ENCODE measurements at places on chromosomes 12 and 14.

DNA sequence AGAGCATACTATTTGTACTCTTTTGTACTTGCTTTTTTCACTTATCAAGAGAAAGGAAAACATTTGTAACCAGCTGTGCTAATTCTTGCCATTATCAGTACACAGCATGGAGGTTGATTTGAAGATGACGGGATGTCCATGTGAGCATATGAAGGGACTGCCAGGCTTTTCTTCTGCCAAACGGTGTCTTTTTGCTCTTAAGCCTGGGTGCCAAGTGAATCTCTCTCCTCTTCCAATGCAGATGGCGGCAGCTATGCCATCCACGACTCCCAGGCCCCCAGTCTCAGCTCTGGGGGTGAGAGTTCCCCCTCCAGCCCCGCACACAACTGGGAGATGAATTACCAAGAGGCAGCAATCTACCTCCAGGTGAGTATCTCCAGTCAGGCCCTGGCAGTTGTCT is 38.9 kb downstream of the TPCN1 start:
- DNase-seq: no peak

- no peak for DNase-seq
Measured at GRCh38 chr12:26854031-26854390, 21.0 kb upstream of the ITPR2 start.

- DNase-seq: no peak
Measured at GRCh38 chr14:35975814-35976213, 149.7 kb downstream of the BRMS1L start.

GRCh38 chr12:119528241-119528640 is 65.3 kb upstream of the TMEM233 start:
- no peak for DNase-seq

DNA sequence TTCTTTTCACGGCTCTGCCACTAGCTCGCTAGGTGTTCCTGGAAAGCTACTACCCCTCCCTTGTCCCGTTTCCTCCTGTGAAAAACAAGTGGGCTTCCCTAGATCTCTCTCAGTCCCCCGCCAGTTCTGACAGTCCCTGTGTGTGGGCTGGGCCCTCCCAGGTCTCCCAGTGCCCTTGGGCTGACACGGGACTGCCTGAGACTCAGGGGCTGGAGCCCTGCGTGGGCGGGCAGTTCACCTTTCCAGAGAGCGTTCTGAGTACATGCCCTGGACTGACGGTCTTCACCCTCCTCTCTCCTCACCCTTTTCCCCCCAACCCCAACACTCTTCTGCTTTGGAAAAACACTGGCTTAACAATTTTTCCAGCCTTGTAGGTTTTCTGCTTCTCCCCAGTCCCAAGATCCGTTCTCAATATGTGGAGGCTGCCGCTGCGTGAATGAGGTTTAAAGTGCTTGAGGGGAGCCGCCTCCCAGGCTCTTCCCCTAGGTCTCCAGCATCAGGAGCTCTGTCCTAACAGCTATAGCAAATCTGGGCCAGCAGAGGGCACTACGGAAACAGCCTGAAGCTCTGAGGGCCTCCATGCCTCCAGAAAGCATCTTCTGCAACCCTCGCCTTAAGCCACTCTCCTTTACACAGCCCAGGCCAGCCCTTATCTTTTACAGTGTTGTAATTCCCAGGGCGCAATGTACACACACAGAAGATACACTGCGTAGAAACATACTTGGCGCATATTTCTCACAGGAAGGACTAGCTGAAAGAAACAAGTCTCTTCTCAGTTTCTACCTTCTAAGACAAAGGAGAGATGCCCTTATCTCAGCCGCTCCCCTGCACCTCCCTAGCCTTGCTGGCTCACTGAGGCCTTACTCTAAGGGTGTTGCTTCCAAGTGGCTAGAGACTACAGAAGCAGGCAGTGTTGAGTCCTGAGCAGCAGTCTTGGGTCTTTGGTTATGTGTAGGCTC is 10.4 kb upstream of the DCD start:
- peak; percentile 14 for DNase-seq

DNA sequence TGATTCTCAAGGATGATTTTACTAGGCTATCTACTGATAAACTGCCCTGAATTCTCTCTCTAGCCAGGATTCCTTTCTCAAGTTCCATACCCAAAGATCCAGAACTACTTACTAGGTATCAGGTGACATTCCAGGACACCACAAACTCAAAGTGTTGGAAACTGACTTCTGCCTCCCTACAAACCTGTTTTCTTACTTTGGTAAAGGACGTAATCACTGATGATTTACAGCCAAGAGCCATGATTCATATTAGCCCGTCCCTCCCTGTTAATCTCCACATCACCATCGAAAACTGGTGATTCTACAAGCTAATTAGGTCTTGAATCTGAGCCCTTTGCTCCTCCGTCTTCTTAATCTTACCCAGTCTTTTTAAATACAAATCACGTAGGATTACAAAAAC is 1.0 kb upstream of the ATG14 start:
- no peak for DNase-seq

DNA sequence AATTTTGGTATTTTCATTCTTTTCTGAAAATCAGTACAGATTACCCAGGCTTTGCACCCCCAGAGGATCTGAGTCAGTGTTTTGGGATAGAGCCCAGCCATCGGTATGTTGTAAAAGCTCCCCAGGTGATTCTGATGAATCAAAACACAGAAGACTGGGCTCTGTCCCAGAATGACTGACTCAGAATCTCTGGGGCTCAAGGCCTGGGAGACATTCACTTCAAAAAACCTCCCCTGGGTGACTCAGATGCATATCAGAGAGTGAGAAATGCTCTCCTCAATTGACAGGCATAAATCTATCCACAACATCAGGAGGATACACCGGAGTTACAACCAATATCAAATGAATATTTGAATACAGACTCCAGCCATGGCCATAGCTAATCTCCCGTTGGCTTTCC is 32.6 kb downstream of the SLC35F4 start:
- no peak for DNase-seq

GRCh38 chr12:11654338-11654737 is 4.9 kb downstream of the ETV6 start:
- no peak for DNase-seq

GRCh38 chr12:6088921-6089747 is 35.3 kb downstream of the VWF start:
- no peak for DNase-seq

DNA sequence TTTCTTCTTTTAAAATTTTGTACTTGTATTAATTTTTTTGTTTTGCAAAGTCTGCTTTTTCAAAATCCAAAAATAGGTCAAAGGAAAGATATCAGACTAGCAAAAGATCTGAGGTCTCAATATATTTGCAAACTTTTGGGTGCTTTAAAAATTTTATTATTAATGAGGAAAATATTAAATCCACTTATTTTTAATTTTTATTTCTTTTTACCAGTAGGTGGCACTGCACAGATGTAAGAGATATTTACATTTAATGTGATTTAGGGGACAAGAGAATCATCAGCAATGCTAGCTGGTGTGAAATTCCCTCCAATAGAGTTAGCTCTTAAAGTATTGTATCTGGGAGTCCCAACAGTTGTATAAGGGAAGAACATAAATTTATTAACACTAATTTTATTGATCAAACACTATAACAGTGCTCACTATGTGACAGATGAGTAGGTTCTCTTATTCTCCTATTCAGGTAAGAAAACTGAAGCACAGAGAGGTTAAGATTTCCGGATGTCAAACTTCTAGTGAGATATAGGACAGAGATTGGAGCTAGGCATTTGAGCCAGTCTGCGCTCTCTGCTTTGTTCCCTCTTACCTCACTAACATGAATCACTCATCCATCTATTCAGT is 30.5 kb downstream of the ALX1 start:
- DNase-seq: no peak

GRCh38 chr12:8948701-8949341 is 624 bp downstream of the M6PR start:
- DNase-seq: no peak

- no peak for DNase-seq
Measured at GRCh38 chr14:54377501-54377900, 19.3 kb upstream of the CDKN3 start.

DNA sequence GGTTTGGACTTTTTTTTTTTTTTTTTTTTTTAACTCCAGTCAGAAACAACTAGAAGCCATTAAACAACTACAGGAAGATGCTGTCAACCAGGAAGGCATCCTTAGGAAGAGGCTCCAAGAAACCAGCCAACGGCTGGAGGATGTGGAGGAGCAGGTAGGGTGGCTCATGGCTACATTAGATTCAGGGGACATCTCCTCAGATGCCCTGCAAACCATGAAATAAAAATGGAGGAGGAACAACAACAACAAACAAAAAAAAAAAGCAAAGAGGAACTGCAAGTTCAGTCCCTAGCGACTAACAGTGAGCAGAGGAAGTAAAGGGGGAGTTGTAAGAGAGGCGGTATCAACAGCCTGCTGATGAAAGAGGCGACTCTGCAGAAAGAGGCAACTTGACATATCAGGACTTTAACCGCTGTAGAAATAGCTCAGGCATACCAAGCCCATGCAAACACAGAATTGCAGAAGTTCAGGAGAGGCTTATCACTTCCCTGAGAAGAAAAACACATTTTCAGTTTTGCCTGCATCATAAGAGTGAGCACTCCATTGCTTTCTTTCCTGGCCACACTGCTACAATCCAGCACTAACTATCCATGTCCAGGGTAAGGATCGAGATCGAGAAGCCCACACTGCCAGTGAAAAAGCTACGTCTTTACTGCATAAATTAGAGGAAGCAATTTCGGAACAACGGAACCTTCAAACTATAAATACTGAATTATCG is 103.5 kb upstream of the BCAT1 start:
- no peak for DNase-seq

DNA sequence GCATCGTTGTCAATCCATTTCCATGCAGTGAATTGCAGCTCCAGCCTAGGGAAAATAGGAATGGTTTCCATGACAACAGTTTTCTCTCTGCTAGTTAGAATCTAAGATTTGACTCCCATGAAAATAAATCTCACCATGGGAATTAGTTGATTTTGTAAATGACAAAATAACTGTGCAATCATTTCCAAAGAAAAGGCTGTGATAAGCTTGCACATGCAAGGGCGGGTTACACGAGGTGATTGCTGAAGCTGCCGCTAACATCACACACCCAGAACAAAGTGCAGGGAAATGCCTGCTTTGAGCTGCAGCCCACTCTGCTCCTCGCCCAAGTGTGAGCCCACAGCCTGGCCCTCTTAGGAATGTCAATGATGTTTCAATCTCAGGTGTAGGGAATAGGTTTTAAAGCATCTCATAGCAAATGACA is 53.8 kb downstream of the TRIM9 start:
- no peak for DNase-seq

DNA sequence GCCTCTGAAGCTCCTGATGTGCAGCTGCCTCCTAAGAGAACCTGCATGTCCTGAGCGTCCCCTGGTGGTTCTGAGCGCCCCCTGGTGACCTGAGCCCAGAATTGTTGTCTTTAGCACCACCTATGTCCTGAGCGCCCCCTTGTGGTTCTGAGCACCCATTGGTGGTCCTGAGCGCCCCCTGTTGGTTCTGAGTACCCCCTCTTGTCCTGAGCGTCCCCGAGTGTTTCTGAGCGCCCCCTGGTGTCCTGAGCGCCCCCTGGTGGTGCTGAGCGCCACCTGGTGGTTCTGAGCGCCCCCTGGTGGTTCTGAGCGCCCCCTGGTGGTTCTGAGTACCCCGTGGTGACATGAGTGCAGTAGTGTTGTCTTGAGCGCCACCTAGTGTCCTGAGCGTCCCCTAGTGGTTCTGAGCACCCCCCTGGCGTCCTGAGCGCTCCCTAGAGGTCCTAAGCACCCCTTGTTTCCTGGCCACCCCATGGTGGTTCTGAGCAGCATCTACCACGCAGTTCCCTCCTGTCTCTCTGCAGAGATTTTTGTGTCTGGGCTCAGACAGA is 782.5 kb downstream of the TMEM121 start:
- DNase-seq: peak; percentile 43

DNA sequence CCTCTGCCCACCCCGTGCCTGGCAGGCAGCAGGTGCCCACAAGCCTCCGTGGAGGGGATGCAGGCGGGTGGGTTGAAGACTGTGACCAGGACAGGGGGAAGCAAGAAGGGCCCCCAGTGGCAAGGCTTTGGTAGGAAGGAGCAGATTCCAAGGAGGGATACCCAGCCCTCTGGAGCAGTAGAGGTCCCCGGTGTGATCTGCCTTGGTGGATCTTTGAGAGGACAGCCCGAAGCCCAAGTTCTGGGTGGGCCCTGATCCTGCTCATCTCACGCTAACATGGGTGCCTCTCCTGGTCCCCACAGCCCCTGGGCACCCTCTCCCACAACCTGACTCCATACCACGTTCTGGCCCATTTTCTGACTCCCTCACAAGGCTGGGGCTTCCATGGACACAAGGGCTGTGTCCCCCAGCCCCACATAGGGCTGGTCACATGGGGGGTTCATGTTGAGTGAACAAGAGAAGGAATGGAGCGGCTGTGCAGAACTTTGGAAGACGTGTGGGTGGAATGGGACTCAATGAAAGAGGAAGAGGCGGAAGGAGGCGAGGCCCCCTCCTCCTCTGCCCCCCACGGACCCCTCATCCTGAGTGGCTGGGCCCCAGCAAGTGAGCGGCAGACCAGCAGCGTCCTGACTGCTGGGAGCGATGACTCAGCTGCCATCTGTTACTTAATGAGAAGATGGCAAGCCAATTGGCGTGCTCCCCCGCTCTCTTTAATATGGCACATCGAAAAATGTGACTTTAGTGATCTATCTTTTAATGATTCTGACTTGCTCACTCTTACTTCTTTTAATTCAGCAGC is 77.0 kb upstream of the BCL11B start:
- no peak for DNase-seq

DNA sequence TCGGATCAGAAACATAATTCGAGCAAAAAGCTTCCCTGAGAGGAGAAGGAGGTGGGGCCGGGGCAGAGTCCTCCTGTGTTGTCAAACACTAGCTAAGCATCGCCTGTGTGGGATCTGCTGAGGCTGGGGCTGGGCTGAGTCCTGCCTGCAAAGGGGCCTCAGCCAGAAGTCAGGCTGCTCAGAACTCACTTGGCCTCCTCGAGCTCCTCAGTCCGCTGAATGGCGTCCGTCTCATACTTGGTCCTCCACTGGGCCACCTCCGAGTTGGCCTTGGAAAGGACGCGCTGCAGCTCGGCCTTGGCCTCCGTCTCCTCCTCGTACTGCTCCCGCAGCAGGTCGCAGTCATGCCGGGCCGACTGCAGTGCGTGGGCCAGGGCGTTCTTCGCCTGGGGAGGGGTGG is 9.9 kb upstream of the MYH6 start:
- DNase-seq: no peak

- no peak for DNase-seq
Measured at GRCh38 chr14:93564918-93565317, 134.2 kb downstream of the UNC79 start.

GRCh38 chr14:67461341-67461985 is 27.1 kb downstream of the TMEM229B start:
- no peak for DNase-seq

Measured in T-helper 1 cell (primary cell).